Body of pancreas (tissue), 4 donors: ENCODE measurements at places on chromosomes 16 and 17.

DNA sequence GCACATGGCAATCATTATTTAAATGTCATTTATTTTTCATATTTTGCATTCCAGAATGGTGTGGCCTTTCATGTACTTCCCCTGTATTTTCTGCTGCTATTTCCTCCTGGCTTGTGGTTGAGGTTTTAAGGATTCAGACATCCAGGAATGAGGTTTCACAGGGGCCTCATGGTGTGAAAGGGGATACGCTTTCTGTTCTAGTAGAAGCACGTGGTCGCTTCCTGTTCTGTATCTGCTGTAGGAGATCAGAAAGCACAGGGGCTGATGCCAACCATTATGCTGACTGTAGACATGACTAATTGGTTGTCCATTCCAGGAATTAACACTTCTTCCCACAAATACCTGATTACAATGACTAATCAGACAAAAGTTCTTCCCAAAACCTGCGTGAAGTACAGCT is 405.9 kb downstream of the SHISA9 start:
- DNase-seq = no peak

- no peak for DNase-seq
Measured at GRCh38 chr17:1108478-1108764, 71.4 kb downstream of the ABR start.

- DNase-seq = no peak
Measured at GRCh38 chr16:12341966-12342365, 365.4 kb downstream of the SNX29 start.

GRCh38 chr17:55683550-55684315 is 38.9 kb downstream of the TMEM100 start:
- DNase-seq = no peak

- no peak for DNase-seq
Measured at GRCh38 chr16:84243732-84244131, 3.9 kb upstream of the KCNG4 start.

- no peak for DNase-seq
Measured at GRCh38 chr16:20064931-20065330, 8.8 kb downstream of the GPR139 start.

DNA sequence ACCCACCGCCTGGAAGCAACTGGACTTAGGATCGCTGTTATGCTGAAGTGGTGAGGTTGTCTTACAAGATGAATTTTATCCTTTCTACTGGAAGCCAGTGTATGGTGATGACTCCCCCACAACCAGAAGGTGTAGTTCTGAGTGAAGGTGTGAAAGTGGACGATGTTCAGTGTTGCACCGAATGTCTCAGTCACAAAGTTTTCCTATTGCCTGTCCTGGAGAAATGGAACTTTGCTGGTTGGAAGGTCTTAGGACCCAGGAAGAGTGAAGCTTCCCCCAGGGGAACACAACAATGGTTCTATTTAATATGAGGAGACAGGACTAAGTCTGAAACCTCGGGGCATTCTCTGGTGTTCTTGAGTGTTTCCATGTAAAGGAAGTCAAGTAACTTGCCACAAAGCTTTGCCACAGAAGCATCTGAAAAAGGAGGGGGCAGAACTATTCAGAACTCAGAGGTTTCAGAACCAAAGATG is 44.2 kb downstream of the USP22 start:
- DNase-seq = no peak

DNA sequence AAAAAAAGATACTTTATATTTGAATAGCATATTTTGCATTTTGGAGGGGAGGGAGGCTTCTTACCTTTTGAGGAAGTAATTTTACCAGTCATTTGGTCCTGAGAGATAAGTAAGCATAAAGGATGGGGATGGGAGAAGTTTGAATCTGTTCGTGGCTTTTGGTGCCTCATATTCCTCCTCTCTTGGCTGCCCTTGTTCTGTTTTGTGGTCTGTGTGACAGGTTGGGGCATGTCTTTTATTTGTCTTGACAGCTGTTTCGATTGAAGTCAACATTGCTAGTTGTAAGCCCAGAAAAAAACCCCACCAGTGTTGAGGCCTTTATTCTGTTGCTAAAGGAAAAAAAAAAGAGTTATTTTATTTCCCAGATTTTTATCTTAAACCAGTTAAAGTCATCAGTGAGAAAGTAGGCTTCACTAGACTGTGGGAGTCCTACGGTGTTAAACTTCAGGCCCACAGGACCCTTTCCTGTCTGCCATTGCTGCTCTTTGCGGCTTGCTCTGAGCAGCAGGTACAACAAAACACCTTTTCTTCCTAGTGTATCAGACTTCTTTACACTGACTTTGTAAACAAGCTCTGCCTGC is 11.4 kb downstream of the SLC7A6 start:
- no peak for DNase-seq

GRCh38 chr17:74404218-74404617 is 27.7 kb upstream of the GPRC5C start:
- no peak for DNase-seq

DNA sequence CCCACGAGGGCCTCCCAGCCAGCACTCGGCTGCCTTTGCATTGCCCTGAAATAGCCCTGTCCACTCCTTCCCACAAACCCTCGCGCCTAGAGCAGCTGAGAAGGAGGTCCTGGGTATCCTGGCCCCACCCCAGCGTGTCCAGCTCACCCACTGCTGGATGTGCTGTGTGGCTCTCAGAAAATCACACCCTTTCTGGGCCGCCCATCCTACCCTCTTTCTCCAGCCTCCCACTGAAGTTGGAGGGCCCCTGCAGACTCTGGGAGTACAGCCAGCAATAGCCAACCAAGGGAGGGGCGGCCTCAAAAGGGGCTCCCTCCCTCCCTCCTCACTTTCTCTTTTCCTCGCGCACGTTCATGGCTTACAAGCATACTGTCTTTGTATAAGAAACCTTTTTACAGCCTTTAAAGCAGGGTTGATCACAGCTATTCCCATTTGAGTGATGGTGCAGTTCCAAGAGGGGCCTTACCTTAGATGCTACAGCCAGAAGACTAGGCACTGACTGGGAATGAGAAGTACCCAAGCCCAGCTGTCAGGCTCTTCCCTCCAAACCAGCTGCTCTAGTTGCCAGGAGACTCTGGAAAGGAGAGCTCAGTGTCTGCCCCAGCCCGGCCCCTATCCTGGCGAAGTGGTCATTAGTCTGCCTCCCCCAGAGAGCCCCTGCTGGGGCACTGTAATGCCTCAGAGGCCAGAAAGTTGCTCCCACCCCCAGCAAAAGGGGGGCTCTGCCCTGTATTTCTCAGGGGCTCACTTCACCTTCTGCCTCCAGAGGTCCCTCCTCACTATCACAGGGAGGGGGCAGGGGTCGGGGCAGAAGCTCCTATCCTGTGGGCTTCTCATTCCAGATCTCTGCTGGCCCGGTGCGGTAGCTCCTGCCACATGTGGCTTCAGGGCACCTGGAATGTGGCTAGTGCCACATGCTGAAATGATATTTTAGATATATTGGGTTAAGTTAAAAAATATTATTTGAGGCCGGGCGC is 38.1 kb downstream of the DCAKD start:
- peak; percentile 42 for DNase-seq

DNA sequence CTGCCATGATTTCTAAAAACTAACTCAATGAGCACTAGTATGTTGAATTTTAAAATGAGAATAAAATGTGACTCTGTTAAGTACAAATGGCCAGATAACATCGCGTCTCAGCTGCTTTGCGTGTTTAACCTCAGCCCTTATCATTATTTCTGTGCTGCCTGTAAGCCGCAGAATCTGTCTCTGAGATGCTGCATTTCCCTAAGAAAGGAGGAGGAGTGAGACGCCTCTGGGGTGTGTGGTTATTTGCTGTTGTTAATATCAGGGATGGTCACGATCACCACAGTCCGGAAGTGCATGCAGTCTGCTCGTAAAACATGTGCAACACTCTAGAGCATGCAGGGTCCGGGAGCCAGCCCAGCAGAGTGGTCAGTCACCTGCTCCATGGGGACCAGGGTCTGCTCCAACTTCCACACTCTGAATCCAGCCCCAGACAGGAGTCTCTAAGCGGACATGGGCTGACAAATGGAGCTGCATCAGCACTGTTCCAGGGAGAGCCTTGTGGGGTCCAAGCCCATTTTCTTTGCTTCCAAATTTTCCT is 342.5 kb downstream of the MAF start:
- DNase-seq = no peak

DNA sequence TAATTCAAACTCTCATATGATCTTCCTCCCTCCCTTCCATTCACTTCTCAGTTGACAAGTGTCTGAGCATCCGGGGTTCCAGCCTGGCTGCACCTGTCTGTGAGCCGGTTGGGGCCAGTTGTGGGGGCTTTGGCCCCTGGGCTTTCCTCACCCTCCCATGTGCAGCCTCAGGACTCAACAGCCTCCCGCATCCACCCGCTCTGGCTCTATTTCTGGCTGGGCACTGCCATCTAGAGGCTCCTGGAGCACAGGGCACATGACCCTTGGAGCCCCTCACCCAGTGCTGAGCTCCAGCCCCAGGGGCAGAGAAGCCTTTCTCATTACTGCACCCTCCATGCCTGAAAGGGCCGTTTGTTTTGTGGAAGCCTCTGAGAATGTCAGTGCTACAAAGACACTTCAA is 43.3 kb downstream of the HAPSTR1 start:
- DNase-seq = peak; percentile 47

DNA sequence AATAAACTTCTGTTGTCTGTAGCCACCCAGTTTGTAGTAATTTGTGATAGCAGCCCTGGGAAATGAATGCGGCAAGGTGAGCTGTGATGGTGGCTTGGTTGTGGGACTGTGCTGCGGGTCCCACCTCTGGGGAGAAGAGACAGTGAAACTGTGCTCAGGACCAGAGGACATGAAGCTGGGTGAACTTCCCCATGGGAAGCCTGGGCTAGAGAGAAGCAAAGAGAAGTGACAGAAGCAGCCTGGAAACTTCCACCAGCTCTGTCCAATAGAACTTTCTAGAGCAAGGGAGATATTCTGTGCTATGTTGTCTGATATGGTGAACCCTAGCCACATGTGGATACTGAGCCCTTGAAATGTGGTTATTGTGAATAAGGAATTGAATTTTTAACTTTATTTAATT is 51.5 kb upstream of the EMP2 start:
- no peak for DNase-seq

GRCh38 chr16:54165912-54166865 is 120.4 kb downstream of the IRX3 start:
- DNase-seq = no peak

- no peak for DNase-seq
Measured at GRCh38 chr16:15961060-15961511, 11.7 kb downstream of the ABCC1 start.

DNA sequence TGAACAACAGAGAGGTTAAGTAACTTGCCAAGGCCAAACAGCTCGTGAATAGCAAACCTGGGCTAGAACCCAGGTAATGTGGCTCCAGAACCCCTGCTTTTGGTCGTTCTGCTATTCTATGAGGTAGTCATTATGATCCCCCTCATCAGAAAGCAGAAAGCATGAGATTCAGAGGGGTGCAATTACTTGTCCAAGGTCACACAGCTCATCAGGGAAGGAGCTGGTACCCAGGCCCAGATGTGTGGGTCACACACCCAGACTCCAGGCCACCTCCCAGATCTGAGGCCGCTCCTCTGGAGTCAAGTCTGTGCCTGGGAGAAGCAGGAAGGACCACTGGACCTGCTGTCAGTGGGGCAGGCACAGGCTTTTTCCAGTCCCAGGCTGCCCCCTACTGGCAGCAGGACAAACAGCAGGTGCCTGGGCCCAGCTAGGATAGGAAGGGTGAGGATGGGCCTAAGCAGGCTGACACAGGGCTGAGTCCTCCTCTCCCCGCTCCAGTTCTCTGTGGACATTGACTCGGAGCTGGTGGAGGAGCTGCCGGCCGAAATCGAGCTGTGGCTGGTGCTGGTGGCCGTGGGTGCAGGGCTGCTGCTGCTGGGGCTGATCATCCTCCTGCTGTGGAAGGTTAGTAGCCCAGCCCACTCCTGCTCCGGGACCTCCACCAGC is 7.8 kb upstream of the PDK2 start:
- peak; percentile 77 for DNase-seq

DNA sequence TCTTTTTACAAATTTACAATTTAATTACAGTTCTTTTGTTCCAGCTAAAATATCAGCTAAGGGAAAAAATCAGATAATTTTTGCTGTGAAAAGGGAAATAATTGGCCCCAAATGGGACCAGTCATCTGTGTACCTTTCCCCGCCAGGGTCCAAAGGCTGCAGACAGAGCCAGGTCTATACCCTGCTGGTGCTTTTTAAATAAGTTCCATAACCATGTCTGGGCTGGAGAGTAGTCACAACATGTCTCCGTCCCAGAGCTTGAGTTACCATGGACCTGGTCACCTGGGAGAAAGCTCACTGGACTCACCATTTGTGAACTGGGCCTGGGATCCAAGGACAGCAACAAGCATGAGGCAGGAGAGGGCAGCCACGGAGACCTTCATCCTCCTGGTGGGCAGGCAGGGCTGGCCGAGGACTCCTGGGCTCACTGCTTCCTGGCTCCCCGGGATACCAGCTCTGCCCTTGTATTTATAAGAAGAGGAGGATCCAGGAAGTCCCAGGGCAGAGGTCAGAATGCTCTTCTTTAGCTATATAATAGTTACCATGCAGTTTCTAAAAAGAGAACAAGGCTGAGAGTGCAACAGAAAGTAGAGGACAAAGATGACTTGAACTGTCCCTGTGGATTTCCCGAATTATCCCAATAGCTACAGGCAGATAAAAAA is at the start of gene CCL15:
Gene CCL15, minus strand, starts transcription at position 444 of the 662 bp plus-strand sequence. Its CDS starts 61 bp downstream, at position 383.
- no peak for DNase-seq

DNA sequence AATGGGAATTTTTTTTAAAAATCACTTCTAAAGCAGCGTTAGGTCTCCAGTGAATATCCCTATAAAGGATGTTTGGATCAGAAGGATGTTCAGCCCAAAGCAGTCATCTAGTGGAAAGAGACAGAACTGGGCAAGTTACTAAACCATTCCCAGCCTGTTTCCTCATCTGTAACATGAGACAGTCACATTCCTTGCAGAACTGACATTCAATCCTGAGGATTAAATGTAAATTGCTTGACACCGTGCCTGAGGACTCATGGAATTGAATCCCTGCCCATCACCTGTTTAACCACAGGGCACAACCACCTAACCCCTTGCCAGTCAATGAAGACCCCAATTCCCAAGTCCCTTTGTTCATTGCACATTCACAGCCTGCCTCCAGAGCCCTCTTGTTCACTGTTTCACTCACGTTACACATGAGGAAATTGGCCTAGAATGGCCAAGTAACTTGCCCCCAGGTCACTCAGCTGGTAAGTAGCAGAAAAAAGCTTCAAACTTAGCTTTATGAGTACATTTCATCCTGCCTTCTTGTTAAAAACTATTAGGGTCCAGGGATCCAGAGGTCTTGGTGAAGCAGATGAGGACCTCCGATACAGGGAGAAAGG is 1.4 kb downstream of the CMTM2 start:
- DNase-seq = no peak

- DNase-seq = no peak
Measured at GRCh38 chr17:82463391-82463790, 4.8 kb downstream of the NARF start.
